ENCODE measurements at places on chromosomes 12 and 14.

- no peak for DNase-seq
These were observed 50.7 kb downstream of the BICDL1 start for GRCh38 chr12:120039711-120040110.

- DNase-seq, result no peak
These were observed 1178.9 kb downstream of the BCL11B start for GRCh38 chr14:98093111-98093510.

DNA sequence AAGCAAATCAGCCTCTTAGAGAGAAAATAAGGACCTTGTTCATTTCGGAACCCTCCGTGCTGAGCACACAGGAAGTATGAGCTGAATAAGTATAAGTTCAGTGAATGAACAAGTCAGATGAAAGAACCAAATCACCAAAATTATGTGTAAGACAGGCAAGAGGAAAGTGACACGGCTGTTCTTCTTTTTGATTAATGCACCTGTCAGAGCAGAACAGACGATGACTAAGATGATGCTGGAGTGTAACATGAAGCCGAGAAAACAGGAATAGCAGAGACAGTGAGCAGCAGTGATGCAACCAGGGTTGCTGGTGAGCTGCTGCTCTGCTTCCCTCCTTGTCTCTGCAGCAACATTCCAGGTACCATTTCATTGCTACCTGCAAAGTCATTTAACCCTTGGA is 861.1 kb downstream of the GALC start:
- no peak for DNase-seq

- no peak for DNase-seq
These were observed 30.7 kb upstream of the MAP1LC3B2 start for GRCh38 chr12:116528498-116528897.

DNA sequence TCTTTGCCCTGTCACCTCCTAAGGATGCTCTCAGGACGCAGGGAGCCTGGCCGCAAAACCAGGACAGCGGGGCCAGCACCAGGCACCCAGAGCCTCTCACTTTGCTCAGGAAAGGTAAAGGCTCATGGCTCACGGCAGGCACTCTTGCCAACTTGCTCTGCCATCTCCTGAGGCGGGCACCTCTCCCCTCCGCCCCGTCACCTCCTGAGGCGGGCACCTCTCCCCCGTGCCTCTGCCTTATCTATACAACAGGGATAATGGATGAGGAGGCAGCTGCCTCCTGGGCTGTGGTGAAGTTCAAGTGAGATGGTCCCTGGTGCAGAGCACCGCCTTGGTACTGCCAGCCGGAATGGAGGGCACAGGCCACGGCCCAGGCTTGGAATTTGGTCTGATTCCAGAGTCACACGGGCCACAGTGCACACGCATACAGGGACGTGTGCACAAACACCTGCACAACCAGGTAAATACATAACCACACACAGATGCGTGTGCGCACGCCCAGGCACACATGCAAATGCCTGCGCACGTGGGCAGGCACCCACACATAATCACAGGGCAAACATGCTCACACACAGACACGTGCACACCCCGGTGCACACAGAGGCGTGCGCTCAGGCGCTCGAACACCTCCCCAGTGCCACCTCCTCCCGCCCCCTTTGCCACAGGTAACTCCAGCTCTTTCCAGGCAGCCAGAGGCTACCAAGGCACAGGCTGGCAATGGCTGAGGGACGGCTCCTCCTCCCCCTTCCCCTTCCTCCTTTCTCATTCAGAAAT is 11.6 kb downstream of the DEGS2 start:
- DNase-seq, result no peak

DNA sequence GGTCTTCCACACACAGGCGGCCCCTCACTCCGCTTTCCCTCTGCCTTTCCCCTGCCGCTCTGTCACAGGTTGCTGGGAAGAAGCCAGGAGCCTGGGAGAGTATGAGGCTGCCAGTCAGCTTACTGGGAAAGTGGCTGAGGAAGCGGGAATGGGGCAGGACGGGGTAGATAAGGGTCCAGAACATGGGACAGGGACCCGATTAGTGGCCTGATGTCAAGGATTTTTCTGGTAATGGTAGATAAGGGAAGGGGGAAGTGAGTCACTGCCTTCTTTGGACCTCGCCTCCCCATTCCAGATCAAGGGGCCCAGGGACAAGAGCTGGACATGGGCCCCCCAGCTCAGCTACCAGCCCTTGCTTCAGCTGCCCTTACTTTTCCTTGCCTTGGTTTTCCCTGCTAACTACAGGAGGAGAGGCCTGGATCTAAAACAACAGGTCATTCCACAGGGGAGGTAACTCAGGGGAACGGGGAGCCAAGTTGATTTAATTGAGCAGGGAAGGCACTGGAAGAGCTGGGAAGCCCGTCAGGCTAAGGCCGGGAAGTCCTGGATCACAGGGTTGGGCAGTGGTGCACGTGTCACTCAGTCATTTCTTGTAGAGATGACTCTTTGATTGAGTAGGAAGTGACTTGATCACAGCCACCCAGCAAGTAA is 3.5 kb upstream of the LPAR5 start:
- no peak for DNase-seq

DNA sequence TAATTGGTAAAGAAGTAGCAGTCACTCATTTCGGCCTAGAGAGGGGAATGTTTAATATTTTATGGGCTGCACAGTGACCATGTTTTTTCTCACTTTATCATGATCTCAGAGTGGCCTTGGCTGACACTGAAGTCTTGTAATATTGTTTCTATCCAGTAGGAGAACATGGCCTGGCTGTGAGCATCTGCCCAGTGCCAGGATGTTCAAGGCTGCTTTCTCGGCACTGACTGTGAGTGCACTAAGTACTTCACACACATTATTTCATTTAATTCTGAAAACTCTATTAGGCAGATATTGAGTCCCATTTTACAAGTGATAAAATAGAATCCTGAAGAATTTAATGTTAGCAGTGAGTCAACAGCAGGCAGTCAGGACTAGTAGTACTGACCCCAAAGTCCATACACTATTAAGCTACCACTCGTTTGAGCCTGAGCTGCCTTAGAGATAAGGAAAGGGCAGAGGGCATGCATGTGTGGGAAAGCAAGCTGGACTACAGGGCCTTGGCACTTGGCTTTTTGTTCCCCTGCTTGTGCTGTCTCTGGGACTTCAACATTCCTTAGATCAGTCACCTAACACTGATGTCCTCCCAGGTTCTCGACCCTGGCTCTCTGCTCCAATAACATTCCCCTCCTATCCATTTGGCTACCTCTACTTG is 42.2 kb upstream of the APPL2 start:
- no peak for DNase-seq

DNA sequence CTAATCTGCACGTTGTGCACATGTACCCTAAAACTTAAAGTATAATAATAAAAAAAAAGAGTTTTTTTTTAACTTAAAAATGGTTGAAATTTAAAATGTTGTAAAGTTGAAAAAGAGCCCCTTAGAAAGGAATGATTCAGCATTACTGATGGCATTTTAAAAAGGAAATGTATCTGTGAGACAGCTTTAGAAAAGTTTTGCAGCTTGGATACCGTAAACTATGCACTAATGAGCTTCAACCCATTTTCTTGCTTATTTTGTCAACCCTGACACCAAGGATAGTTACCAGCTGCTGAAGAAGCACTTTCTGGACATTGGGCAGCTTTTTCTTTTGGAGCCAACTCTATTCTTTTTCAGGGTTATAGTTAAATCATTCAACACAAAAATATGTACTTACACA is 4.3 kb downstream of the BICD1 start:
- DNase-seq, result no peak

DNA sequence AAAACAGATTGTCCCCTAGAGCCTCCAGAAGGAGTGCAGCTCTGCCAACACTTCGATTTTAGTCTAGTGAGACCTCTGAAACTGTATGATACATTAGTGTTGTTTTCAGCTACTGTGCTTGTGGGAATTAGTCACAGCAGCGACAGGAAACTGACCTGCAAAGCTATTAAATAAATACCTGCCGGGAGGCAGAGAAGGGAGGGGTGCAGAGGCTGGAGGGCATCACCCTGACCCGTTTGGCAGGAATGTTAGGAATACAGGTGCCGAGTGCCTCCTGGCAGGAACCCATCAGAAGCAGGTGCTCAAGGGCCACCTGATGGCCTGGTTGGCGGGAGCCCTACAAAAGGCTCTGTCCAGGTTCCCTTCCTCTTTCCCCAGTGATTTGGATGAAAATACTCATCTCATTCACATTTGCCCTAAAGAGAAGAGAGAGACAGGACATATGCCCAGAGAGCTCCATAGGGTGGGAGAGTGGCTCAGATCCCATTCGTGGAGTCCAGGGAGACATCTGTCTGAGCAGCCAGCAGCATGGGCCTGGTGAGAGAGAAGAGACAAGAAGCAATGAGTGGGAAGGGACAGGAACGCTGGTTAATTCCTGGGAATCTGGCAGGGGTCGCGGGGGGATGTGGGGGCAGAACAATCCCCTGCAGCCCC is 44.6 kb downstream of the C14orf132 start:
- peak; percentile 91 for DNase-seq

- DNase-seq, result no peak
These were observed 91.0 kb downstream of the RBM19 start for GRCh38 chr12:113874999-113875561.

DNA sequence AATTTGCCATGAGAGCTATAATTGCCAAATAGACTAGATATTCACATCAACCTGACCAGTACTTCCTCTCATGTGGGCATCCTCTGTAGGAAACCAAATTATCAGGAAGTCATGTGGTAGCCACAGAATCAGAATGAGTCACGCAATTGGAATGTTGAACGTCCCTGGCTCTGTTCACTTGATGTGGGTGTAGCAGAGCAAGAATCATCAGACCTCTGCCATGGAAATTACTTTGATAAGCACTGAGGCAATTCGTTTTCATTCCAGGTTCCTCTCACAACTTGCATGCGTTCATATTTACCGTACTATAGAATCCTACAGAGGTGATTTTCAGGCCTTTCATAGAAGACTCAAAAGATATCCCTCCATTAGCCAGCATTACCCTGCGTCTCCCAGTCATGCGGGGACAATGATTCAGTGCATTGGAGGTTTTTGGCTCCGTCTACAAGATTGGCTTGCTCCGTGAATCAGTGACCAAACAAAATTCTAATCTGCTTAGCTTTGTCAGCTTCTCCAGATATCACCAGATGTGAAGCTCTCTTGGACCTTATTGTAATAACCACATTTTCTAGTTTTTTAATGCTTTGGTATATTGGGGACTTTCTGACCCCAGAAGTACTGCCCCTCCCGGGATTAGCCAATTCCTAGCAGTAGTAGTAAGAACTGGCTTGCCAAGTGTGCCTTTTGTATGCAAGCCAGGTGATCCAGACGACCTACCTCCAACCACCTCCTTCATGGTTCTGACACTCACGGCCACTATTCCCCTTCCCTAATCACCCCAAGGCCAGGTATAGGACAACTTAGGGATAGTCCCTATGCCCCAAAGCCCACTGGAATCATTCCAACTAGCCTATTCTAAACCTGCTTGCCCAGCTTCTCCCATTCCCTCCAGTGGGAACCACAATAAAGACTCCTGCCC is 133.4 kb downstream of the KICS2 start:
- no peak for DNase-seq

GRCh38 chr12:131535779-131536178 is 175.1 kb upstream of the SFSWAP start:
- DNase-seq, result no peak

GRCh38 chr14:62301911-62302310 is 539.7 kb downstream of the SNAPC1 start:
- no peak for DNase-seq

GRCh38 chr12:93667672-93668071 is 9.5 kb upstream of the CRADD start:
- DNase-seq, result no peak

GRCh38 chr14:27881646-27882045 is 884.9 kb upstream of the FOXG1 start:
- DNase-seq, result no peak

Data from LNCaP clone FGC (cell line).